ENCODE measurements at places on chromosomes 3 and 15.

DNA sequence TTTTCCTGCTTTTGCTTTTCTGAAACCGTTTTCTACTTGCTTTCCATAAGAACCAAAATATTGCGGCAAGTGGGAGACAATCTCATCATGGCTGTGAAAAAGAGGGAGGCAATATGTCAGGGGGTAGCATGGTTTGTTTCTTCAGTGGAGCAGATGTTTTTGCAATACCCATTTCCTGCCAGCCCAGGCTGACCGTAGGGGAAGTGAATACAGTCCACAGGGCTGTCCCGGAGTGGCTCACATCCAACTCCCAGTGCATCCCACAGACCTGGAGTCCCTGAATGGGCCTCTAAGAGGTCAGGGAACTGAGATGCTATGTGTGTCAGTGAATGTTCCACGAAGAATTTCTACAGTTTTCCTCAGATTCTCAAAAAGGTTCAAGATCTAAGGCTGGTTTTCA is 69.6 kb downstream of the EPHB1 start:
- DNase-seq = no peak

- DNase-seq = no peak
These were observed 41.4 kb downstream of the CD200 start for GRCh38 chr3:112374333-112374734.

GRCh38 chr3:185658504-185658912 is 72.4 kb downstream of the SENP2 start:
- DNase-seq = no peak

DNA sequence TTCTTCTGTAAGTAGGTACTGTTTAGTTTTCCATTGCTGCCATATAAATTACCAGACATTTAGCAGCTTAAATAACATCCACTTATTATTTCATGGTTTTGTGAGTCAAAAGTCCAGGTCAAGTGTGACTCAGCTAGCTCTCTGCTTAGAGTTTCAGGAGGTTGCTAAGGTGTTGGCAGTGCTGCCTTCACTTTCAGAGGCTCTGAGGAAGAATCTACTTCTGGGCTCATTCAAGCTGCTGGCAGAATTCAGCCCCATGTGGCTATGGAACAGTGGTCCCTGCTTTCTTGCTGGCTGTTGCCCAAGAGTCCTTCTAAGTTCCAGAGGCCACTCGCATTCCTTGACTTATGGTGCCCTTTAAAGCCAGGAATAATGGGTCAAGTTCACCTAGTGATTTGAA is 4.5 kb downstream of the CFAP44 start:
- DNase-seq = no peak

DNA sequence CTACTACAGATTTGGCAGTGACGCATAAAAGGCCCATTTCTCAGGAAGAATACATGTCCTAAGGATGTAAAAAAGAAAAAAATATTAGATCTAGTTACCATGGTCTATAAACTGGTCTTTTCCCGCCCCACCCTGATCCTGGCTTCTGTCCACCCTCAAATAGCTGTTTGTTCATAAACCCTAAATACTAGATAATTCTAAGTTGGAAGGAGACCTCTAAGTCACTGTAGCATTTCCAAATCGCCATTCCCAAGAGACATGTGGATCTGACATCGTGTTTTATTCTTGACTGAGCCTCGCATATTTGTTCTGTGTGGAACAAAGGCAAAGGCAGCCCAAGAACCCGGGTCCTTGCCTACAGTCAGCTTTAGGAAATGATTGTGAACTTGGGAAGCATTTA is 49.0 kb downstream of the LMCD1 start:
- no peak for DNase-seq

DNA sequence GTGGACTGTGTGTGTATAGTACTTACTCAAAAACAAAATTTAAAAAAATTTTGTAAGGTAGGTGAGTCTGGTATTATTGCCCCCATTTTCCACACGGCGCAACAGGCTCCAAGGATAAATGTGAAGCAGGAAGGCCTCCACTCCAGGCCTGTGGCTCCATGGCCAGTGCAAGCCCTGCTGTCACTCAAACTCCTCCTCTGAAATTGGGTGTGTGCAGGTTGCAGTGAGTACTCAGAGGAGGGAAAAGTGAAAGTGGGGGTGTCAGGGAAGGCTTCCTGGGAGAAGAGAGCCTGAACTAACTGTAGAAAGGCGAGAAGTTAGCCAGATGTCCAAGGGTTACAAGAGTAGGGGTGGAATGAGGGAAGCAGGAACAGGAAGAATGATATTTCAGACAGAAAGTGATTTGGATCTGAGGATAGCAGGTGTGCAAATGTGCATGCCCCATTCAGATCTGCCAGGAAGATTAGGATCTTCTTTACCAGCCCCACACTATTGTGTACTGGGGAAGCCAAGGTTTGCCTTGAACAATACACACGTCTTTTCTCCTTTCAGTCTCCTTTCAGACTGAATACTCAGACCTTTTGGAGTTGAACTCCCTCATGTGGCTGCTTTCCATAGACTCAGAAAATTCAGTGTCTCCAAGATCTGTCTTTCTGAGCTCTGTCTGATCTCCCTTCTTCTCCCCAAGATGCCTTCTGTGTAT is 48.7 kb upstream of the RYK start:
- no peak for DNase-seq

DNA sequence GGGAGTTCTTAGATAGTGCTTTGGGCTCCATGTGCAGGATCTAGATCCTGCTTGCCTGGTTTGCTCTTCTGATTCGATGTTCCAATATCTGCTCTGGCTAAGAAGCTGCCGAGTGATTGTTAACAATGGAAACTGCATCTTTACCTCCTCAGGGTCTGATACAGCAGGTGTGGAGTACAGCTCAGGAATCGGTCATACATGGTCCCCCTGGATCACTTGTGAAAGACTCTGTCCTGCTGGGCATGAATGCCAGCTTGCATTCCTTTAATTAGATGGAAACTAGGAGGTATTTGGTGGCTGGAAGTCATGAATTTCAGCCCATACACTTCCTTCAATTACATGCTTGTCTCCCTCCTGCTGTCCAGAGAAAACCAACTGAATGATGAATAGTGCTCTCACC is 95.3 kb downstream of the CHRNA7 start:
- no peak for DNase-seq

DNA sequence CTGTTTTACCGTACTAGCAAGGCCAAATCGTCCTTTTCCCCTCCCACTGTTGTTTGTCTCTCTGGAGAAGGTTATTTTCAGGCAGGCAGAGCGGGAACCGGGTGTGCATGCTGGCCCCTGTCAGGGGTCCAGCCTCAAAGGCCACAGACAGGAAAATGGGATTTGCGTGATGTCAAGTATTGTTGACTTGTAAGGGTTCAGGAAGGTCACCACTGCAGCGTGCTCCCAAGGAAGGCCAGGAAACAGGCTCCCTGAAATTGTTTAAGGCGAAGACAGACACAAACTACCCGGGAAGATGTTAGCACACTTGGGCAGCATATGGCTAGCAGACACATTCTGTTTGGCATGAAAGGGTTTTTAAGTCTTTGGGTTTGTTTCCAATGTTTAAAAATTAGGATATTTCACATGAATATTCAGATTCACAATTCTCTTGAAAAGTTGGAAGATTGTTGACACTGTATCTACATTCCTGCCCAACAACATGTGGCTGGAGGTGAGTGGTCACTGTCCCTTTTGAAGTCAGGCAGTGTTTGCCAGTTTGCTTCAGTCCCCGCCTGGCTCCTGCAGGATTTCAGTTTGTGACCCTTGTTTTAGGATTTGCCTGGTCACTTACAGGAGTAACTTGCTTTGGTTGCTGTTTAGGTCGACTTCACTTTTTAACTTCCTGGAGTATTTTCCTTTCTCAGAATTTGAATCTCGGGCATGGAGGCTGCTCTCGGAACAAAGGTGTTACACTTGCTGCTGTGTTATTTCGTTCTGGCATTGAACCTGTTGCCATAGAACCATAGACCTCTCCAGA is 90.4 kb downstream of the BDH1 start:
- no peak for DNase-seq

DNA sequence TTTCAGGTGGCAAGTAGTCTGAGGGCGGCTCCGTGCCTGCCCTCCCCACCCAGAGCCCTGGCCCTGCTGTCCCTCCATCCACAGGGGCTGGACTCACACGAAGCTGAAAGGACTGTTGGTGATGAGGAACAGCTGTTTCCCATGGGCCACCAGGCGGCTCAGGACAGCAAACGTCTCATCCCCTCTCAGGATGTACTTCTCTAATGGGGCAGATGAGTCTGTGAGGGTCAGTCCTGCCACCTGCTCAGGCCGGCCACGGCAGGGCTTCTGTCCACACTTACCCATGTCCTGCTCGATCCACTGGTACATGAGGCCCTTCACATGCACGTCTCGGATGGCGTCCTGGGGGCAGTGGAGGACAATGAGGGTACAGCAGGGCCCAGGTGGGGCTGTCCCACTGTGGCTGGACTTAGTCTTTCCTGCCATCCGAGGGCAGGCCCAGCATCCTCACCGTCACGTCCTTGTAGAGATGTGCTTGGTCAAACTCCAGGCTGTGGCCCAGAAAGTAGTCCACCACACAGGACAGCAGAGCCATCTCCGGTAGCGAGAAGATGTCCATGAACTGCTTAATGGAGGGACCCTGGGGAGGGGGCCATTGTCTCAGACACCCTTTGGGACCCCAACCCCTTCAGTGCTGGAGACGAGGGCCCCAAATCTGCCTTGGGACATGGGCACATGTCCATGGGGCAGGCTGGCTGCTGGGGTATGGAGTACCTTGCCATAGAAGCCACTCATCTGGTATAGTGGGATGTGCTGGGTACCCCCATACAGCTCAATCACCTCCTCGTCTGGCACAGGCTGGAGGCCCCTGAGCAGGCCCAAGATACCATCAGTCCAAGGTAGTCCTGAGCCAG is 5.7 kb downstream of the NT5DC2 start:
- no peak for DNase-seq

DNA sequence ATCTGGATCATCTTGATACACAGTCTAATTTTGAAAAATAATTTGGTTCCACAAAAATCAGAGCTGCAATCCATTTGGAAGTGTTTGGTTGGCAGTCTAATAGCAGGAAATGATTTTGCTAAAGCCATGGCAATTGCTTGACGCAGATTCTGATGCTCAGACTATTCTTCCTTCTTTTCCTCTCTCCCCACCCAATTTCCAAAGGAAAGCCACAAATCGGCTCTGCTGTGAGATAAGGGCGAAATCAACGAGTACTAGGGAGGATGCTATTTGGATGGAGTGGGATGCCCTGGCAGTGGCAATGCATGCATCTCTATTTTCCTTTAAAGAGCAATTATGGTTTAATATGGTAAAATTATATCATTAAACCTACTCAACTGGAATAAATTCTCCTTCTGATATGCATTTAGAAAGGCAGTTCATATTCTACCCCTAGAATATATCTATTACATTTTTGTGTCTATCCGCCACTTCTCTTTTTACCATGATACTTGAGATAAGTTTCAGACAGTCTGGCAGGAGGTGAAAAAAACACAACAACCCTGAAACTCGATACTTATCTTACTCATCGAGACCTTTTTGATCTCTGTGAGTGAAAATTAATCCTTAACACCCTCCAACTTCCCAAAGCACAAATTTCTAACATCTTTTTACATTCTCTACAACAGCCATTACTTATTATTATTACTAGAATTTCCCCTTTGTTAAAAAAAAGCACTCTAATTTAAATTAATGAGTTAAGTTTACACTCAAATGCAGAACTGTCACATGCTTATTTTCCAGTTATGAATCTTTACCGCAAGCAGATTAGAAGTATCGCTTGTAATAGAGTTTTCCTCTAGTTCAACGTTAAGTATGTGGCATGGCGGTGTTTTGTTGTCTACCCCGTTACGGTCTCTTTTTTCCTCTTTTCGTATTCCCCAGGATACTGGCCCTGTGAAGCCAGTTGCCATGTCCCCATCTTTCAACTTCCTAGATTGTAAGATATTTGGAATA is 433.3 kb downstream of the FOXP1 start:
- DNase-seq = no peak

DNA sequence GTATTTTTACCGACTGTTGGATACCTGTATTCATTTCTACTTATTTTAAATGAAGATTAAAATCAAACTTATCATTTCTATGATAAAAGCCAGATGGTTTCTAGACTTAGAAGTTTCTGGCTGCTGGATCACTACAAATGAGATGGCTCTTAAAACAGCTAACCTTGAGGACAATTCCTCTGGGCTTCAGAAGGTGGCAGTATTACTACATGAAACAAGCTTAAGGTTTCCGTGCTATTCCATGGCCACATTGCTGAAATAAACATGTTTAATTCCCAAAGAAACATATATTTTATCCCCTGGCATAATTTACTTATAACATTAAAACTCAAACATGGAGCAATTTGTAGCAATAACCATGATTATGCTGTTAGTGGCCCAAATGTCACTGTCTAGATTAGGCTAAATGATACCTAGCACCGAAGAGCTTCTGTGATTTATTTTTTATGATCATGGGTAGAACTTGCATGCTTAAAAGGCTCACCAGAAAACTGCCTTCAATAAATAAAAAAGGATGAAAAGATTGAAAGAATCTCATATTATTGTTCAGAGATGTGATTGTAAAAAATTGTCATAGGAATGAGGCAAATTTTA is 204.0 kb upstream of the NANOGP8 start:
- DNase-seq = no peak

DNA sequence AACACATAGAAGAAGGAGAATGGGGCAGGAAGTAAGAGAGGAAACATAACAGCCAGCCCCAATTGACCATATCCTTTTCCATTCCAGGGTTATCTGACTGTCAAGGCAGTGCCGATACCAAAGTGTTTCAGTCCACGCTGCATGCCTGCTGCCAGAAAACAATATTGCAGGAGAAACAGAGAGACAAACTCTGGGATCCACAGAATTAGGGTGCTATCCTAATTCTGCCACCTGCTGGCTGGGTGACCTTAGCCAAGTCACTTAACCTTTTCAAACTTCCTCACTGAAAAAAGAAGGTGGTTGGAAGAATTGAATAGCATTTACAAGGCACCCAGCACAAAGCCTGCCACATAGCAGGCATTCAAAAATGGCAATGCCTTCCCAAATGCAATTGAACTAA is 32.0 kb downstream of the GLB1 start:
- DNase-seq = no peak
